ENCODE measurements at places on chromosomes 1 and 21.
A peak's percentile ranks its signal among the peaks of the same experiment; 100 is the strongest.

DNA sequence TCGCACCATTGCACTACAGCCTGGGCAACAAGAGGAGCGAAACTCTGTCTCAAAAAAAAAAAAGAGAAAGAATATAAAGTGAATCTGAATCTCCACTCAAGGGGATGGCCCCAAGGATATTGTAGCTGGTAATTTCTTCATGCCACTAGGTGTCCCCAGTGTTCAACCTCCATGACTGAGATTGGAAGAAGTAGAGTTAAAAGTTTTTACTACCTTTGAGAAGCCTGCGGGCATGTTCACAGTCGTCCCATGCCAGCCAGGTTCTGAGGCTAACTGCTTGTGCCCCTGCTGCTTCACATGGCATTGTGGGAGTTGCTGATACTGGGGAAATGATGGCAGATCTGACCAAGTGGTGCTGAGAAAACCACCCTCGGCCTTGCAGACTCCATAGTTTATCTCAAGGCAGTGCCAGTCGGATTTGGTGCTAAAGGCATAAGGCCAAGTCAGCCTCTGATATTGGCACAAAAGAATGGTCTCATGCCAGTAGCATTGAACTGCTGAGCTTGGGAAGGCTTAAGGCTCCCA lies 10.8 kb upstream of the SHISA4 start:
- DNase-seq: no peak

DNA sequence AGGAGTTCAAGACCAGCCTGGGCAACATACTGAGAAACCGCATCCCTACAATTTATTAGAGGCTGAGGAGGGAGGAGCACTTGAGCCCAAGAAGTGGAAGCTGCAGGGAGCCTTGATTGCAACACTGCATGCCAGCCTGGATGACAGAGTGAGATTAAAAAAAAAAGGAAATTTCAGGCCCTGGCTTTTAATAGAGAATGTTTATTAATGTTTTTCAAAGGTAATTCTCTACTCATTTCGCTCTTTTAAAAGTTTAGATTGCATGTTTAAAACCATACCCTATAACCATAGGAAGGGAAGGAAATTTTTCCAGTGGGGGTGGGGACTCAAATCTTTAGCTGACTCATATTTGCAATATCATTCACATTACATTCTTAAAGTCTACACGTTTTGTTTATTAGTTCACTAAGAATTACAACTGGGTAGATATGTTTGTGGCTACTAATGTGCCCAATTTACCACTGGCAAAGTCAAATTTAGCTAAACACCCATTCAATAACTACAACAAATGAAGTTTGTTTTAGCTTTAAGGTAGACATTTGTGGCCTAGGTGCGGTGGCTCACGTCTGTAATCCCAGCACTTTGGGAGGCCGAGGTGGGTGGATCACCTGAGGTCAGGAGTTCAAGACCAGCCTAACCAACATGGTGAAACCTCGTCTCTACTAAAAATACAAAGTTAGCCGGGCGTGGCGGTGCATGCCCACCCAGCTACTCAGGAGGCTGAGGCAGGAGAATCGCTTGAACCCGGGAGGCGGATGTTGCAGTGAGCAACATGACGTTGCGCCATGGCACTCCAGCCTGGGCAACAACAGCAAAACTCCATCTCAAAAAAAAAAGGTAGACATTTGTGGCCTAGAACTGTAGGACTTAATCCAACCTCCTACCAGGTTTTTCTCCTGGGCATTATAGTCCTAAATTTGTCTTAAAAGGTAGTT lies 5.0 kb downstream of the KDM5B start:
- DNase-seq: no peak

DNA sequence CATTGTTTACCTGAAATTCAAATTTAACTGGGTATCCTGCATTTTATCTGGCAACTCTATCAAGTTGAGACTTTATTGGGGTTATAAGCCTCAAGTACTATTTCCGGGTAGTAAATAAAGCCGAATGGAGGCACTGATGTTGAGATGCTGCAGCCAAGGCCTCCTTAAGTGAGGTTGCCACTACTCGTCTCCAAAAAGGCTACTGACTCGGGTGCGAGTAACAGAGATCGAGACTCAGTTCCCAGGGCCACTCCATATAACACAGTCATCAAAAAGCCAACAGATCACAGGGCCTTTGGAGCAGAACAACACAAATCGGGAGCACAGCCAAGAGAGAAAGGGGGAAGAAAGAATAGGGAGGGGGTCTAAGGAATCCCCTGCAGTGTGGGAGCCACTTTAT lies 524 bp downstream of the COPA start:
- DNase-seq: no peak

DNA sequence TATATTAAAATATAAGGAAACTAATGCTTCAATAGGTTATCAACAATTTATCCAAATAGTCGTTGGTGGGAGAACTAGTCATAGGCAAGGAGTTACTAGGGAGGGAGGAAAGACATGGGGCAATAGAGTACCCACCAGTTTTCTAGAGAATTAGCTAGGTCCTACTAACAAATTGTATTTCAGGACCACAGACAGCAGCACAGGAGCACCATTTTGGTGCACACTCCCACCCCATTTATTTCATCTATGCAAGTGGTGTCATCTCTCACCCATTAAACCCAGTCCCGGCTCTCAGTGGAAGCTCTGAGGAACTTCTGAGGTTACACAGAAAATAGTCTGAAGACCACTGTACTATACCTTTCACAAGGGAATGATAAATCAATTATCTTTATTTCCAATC lies 89.0 kb upstream of the BCAR3 start:
- no peak for DNase-seq

GRCh38 chr1:82785268-82785790 lies 984.6 kb downstream of the ADGRL2 start:
- no peak for DNase-seq

DNA sequence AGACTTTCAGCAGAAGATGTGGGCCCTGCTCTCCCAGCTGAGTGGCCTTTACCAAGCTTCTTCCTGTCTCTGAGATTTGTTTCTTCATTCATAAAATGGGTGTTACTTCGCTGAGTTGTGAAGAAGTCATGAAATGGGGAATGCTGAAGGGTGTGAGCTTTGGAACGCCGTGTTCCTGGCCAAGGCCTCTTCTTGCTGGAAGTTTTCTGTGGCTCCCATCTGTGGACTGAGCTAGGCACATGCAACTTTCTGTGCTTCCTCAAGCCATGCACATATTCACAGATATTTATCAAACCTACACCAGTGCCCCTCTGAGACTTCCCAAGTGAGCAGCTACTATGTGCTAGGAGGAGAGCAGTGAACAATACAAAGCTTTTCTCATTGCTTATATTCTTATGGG lies 106.3 kb upstream of the JUN start:
- DNase-seq: no peak

DNA sequence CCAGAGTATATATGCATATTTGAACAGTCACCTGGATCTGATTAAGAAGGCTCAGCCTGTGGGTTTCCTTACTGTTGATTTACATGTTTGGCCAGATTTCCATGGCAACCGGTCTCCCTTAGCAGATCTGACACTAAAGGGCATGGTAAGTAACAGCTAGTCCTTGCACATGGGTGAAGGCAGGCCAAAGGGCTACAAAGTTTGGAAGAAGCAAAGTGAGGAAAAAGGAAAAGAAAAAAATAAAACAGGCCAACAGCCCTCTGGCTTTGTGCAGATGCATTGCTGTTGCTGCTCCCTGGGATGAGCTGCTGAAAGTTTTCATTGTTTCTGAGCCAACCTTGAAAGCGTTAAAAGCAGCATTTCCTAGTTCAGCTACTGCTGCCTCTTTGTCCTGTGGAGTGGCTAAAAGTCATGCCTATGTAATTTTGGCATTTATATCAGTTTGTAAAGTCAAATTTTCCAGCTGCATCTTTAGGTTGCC lies 176.5 kb upstream of the HOOK1 start:
- peak; percentile 48 for DNase-seq

DNA sequence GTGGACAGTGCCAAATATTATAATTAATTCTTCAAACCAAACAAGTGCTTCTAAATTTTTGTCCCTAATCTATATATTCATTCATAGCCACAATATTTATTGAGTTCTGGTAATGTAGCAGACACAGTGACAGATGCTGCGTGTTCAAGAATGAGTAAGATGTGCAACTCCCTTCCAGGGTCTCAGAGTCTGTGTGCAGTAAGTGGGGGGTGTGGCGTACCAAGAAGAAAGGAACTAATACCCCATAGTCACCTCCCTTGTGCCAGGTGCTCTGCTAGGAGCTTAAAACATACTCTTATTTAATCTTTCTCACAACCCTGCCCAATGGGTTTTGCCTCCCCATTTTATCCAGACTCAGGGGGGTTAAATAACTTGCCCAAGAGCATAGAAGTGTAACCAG lies 358.7 kb downstream of the BARHL2 start:
- DNase-seq: no peak

GRCh38 chr1:69510026-69510425 lies 57.7 kb upstream of the LRRC7 start:
- DNase-seq: no peak

GRCh38 chr1:235942625-235942934 lies 75.9 kb upstream of the LYST start:
- DNase-seq: no peak

GRCh38 chr1:43331688-43332087 lies 5.9 kb upstream of the MPL start:
- no peak for DNase-seq

GRCh38 chr1:33610391-33610790 lies 137.9 kb downstream of the ZSCAN20 start:
- no peak for DNase-seq

DNA sequence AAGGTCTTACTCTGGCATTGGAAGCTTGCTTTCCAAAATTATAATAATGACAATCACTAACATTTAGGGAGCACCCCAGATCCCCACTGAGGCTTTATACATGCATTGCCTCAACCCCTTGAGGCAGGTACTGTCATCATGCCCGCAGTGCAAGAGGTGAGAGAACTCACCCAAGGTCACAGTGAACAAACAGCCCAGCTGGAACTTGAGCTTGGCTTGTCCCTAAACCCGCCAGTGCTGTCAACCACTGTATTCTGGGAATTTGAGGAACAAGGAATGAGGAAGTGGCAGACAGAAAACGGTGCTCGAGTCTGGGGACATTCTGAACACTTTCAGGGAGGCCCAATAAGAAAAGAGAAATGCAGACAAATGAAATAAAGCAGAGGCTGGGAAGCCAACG lies 34.6 kb upstream of the TLR5 start:
- DNase-seq: no peak

DNA sequence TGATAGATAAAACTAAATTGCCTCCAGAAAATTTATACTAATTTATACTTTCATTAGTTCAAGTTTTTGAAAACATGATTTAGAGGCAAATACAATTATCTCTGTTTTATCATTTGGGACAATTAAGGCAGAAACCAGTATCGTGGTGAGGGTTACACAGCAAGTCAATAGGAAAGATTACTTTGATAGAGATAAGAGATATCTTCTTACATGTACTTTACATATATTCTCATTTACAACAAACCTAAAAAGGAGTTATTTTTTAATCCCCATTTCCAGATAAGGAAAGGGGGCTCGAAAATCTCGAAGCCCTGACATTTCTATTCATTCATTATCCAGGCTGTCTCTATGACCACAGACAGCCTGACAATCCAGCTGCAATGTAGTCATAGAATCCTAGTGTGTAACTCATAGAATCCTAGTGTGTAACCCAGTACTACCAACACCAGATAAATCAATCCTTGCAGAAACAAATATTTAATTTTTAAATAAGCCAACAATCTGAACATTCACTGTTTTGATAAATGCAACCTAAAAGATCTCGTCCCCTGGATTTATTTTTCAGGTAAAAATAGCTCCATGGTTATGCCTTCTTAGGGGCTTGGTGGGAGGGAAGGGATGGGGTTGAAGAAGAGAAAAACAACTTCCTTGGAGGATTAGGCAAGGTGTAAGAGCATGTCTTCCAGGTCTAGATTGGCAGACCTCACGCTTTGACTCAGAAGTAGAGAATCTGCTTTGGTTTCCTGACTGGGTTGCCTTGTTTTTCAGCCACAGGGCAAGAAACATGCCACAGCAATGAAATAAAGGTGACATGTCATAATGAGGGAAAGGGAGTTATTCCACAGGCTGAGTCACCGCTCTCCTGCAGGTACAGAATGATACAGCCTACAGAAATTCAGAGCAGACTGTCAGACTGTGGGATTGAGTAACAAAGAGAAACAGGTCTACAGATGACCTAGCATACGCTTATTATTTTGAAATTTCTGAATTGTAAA lies 45.6 kb downstream of the IRF2BP2 start:
- no peak for DNase-seq
